ENCODE measurements at places on chromosomes 3 and 15.

DNA sequence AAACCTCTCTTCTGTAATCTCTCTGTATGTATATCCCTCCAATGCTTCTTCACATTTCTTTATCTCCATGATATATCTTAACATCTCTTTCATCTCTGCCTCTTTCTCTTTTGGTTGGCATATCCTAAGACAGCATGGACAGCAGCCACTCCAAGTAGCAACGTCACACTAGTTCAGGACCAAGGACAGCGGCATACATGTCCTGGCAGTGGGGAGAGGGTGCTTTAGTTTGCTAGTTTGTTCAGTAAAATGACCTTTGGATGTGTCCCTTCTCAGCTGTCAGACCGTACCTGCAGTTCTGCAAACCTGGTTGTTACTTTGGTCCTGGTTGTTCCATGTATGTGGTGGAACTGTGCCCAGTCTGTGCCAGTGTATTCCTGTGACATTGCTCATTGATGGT lies 225.6 kb upstream of the ROPN1 start:
- DNase-seq = peak; percentile 56

DNA sequence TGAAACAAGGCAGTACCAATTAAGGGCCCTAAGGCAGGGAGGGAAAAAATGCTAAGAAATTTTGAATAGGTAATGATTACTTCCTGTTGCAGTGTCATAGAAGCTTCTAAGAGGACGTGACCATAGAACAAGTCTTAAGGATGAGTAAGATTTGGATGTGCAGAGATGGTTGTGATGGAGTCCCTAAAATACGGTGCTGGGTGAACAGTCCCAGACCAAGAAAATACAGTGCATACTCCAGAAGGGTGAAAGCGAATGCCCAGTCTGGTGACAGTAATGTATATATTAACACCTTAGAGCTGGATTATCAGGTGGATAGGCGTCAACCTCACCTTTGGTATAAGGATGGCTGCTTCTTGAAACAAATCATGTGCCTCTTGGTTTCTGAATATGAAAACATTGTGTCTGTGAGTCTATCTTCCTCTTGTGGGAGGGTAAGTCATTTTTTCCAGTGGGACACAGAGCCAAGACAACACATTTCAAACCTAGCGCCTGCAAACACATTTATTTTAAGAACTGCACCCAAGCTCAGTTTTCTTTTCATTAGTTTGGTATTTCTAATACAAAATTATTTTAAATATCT lies 101.2 kb upstream of the TP63 start:
- no peak for DNase-seq

DNA sequence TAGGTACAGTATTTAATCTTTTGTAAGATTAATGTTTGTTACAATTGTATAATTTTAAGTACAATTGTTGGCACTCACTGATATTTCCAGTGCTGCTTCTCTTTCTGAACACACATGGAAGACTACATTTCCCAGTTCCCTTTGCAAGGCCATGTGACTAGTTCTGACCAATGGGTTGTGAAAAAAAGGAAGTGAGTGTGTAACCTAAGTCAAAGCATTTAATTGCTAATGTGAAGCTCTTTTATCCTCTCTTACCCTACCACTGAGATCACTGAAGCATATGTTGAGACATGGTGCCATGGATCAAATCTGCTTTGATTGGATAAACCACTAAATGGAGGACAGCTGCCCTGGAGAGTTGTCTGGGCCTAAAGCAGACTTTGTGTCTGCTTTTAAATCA lies 83.9 kb upstream of the PLXND1 start:
- peak; percentile 51 for DNase-seq

DNA sequence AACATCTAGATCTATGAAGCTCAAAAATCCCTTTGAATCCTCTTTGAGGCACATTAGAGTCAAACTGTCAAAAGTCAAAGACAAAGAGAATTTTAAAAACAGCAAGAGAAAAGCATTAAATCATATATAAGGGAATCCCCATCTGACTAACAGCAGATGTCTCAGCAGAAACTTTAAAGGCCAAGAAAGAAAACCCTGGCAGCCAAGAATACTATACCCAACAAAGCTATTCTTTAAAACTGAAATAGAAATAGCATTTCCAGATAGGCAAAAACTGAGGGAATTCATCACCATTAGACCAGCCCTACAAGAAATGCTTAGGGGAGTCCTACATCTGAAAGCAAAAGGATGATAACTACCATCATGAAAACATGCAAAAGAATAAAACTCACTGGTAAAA lies 211.2 kb upstream of the PDZRN3 start:
- no peak for DNase-seq

GRCh38 chr3:4986782-4987537 lies 7.7 kb downstream of the BHLHE40 start:
- DNase-seq = peak; percentile 98

DNA sequence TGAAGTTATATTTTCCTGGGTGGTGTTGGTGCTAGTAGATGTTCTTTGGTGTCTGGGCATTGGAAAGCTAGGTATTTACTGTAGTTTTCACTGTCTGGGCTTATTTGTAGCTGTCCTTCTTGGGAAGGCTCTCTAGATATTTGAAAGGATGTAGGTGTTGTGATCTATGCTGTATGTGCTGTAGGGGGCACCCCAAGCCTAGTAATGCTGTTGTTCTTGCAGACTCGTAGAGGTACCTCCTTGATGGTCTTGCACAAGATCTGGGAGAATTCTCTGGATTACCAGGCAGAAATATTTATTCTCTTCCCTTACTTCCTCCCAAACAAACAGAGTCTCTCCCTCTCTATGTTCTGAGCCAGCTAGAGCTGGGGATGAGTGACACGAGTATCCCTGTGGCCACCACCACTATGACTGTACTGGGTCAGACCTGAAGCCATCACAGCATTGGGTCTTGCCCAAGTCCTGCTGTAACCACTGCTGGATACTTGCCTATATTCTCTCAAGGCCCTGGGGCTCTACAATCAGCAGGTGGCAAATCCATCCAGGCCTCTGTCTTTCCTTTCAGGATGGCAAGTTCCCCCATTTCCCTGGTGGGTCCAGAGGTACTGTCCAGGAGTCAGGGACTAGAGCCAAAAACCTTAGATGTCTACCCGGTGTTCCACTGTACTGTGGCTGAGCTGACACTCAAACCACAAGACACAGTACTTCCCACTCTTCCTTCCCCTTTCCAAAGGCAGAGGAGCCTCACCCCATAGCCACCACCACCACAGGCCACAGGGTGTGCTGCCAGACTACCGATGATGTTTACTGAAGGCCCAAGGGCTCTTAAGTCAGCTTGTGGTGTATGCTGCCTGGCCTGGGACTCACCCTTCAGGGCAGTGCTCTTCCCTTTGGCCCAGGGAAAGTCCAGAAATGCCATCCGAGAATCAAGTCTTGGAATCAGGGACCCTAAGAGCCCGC lies 195.2 kb upstream of the DPPA4 start:
- peak; percentile 70 for DNase-seq

- DNase-seq = no peak
Observed at GRCh38 chr15:83869341-83869740, 215.4 kb downstream of the ADAMTSL3 start.
